ENCODE measurements at places on chromosomes 12 and 14. TPM values are rescaled to one million over a fixed set of nuclear protein-coding genes. Genes with fewer than 3 reads are reported as not detected.

GRCh38 chr14:82126006-82126405 lies 592.4 kb upstream of the SEL1L start:
- DNase-seq: no peak

DNA sequence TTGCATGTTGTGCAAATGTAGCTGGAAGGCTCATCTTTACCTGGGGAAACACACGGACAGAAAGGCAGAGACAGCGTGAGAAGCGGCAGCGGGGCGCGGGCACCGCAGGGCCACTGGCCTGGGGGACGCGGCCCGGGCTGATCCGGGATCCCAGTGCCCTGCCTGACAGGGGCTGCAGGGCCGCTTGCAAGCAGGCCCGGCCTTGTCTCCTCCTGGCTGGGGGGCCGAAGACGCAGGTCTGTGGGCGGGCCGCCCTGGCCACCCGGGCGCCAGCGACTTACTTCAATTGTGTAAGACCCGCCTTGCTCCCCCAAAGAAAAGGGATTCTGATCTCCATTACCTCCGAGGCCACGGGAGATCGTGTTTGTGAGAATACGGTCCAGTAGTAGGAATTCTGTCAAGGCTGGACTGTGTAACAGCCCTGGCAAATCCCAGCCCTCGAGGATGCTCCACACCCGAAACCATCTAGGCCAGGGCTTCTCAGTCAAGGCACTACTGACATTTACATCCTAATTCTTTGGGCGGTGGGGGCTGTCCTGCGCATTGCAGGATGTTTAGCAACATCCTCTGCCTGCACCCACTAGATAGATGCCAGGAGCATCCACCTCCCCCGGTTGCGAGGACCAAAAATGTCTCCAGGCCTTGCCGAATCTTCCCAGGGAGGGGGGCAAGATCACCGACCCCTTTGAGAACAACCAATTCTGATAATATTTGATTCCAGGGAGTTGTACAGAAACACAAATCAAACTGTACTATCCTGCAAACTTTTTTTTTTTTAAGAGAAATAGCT lies 95.6 kb downstream of the BCL11B start:
- peak; percentile 89 for DNase-seq

DNA sequence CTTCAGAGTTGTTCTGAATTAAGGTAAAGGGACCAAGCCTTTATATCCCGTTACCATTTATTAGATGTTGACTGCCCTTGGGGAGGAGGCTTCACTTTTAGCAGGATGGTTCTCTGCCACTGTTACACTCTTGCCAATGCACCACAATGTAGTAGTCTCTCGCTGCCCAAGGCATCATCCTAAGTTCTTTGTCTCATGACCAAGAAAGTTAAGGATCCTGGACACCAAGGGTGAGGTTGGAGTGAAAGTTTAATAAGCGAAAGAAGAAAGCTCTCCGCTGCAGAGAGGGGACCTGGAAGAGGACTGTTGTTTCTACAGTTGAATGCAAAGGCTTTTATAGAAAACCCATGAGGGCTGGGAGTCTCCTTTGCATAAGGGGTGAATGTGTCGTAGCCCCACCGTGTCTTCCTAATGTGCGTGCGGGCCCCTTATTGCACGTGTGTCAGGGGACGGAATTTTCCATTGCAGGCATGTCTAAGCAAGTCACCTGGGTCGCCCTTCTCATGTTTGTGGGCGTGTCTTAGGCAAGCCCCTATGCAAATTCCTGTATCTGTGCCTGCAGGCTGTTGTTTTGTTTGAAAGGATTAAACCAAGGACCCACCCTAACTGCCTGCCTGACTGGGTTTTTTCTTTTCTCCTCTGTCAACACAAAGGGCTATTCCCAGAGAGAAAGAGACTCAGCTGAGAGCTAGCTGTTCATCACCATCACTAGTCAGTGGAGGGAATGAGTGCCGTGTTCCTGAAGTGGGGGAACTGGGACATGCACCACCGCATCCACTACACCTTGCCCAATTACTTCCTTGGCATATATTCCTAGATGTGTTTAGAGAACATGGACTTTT lies 17.6 kb upstream of the RNASE1 start:
- no peak for DNase-seq

SCNN1A gene
- 3.3 TPM for total RNA-seq

DNA sequence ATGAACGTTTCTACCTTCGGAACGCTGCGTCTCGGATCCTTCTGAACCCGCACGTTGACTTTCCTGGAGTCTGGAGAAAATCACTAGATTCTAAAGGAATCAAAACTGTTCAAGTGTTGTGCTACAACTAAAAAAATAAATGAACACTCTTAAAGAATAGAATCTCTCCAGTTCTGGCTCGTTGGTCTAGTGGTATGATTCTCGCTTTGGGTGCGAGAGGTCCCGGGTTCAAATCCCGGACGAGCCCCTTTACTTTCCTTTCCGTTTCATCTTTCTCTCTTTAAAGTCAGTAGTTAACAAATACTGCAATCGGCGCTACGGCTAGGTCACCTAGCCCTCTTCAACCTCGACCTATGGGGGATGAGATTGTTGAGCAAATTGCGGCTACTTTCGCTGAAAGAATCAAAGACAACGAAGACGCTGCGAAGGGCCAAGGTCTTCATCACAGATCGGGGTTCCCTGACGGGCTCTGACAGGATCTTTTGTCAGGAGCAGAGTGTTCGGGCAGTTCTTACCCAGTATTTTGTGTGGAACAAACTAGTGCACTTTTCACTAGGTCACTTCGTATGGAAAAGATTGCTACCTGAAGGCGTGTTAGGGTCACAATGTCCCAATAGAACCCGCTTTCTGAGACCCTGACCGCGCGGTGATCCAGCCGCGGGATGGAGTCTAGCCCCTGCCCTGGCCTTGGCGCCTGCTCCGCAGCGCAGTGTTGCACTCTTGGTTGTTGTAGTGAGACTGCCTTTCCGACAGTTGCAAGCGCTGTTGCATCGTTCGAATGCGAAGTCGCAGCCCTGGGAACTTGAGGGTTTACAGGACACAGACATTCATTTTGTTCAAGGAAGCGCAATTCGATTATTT lies 8.4 kb downstream of the OR6S1 start:
- no peak for DNase-seq

ING4 gene
- 16.7 TPM for total RNA-seq

DNA sequence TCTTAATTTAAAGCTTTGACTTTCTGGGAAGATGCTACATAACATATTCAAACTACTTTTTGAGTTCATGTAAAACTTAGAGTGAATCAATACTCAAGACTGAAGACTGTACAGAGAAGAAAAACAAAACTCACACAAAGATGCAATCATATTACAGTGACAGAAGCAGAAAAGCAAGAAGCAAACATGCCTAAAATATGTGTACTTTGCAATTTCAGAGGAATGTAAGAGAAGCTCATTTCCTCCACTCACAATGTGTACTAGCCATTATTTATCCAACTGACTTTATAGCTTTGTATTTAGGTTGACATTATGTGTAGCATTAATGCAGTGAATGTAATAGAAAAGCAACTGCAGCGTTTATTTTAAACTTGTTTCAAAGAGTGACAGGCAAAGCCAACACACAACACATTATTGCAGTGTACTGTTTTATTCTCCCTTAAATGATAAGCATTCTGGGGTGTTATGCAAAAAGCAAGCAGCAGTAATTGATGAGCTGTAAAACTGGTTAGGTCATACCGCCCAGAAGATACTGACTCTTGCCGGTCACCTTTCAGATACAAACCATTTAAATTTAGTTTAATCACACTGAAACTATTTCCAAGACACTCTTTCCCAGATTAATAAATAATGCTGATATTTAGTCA lies 88.2 kb upstream of the PAWR start:
- no peak for DNase-seq

DNA sequence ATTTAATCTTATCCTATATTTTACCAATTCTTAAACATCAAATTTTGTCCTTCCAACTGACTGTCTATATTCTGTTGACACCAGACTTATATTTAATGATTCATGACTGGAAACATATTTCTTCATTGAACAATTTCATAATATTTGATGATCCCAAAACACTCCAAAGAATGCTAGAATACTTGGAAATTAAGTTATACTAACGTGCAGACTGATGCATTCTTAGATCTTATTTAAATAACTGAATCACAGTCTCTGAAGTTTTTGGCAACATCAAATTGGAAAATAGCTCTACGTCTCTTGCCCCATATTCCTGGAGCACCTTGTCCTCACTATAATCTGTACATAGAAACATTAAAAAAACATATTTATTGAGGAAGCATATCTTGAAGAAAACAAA lies 127.4 kb downstream of the HMGA2 start:
- DNase-seq: no peak

- no peak for DNase-seq
Observed at GRCh38 chr12:82600379-82600778, 86.3 kb upstream of the TMTC2 start.

DNA sequence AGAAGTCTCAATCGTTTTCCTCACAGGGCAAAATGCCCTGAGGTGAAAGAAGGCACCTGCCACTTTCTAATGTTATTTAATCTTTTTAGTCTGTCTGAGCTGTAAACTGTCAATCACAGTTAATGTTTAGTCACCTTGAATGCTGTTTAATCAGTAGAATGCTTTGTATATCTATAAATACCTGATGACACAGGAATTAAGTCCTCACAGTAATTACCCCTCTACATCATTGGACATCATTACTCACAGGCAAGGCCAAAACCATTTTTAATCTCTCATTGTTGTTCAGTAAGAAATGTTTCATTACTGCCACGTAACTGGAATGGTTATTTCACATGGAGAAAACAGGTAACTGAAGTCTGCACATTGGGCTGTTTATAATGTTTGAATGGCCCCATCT lies 178.8 kb downstream of the EXOC5 start:
- DNase-seq: no peak

- DNase-seq: no peak
Observed at GRCh38 chr12:47139000-47139681, 59.4 kb upstream of the AMIGO2 start.

DNA sequence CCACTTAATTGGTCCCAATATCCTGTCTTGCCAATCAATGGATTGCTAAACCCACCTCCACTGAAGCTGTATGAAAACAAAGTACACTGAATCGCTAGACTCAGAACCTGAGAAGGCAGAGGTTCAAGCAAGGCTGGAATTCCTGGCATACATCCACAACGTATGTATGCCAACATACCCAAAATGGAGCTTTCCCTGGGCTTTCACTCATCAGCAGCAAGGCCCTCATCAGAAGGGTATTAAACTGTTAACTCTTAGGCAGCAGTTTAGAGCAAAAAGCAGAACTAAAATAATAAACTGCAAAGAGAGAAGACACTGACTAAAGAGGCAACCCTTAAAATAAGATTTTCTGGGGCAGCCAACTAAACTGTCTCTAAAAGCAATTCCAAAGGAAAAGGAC lies 13.6 kb downstream of the MED13L start:
- DNase-seq: no peak

- DNase-seq: no peak
Observed at GRCh38 chr14:52861403-52861802, 70.0 kb upstream of the GNPNAT1 start.

DNA sequence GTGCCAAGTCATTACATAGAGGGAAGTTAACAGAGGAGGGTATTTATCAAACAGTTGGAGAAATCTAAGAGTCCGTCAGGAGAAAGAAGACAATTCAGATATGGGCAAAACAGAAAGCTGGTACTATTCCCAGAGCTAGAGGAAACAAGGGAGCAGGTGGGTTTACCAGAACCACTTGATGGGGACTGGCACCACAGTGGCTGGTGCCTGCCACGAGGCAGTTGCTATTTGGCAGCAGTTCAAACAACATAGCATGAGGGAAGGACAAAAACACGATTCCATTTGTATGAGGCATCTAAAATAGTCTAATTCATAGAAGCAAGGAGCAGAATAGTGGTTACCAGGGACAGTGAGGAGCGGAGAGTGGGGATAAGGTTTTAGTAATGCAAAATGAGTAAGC lies 24.6 kb upstream of the KLRD1 start:
- DNase-seq: no peak

- DNase-seq: no peak
Observed at GRCh38 chr12:26425587-26426260, 230.4 kb downstream of the SSPN start.

- DNase-seq: peak; percentile 53
Observed at GRCh38 chr12:121057794-121058193, 18.7 kb upstream of the OASL start.

AGAP2 gene
- total RNA-seq: 2.1 TPM

DEPDC4 gene
- total RNA-seq: 0.58 TPM

GRCh38 chr14:101175731-101176534 lies 272.4 kb upstream of the RTL1 start:
- peak; percentile 62 for DNase-seq

DNA sequence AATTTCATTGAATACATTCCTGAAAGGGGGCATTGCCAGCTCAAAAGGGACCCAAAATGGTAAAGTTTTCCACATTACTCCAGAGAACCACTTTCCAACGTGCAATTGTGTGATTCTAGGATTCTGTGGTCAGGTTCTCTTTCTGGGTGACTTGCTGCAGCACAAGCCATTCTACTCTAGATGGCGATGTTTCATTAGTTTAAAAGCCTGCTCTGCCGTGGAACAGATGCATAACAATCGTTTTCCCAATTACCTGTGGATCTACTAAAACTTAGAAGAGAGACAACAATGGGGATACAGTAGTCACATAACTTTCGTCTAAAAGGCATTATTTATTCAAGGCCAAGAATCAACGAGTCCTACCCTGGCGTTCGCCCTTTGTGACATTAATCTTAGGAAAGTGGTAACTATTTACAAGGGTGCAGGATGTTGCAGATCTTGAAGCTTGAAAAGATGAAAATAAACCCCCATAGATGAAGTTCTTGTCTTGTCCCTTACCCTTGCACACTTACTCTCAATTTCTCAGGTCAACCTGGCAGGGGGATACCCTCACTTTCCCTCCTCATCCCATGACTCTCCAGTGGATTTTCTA lies 400.9 kb downstream of the SNAPC1 start:
- DNase-seq: no peak

TDRD9 gene
- total RNA-seq: 5.4 TPM

DNA sequence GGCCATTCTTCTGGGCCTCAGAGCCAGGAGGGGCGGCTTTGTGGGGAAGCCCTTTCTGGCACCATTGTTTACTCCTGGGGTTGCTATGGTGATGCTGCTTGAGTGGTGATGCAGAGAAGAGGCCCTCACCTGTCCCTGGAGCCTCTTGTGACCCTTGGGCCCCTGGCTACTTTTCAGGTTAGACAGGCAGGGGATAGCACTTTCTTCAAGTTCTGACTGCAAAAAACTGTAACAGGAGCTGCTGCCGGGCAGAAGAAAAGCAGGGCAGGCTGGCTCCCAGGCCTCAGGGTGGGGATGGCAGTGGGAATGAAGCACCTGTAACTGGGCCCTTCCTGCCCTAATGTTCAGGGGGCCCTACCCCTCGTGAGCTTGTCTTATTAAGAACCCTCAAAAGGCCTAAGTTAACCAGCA lies at the start of gene TEX52:
TEX52 (minus strand) TSS at position 19 of the 411 bp plus-strand sequence; CDS start at position 6, 13 bp downstream.
- no peak for DNase-seq

Measured in mesenteric fat pad (tissue), 1 donor.